Right ventricle myocardium superior (tissue), 1 donor: ENCODE measurements at places on chromosomes 2 and 18.

GRCh38 chr2:37645362-37645761, 26.1 kb downstream of the CDC42EP3 start:
- no peak for DNase-seq

- no peak for DNase-seq
Measured at GRCh38 chr2:29657674-29658073, 263.7 kb downstream of the ALK start.

DNA sequence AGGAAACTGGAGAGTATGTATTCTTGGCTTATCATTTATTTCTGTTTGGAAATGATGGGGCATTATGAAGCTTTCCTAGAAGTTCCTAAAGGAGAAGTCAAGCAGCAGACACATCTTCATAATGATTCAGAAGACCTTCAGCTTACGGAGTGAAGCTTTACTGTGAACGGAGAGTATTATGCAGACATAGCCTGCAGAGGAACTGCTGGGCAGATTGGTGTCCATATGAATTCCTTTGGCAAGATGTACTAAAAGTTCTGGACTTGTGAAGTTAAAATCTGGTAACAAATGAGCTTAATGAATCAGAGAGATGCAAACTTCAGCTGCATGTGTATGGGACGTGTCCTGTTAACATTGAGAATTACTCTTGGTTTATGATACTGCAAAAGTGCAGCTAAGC, 60.1 kb downstream of the NABP1 start:
- DNase-seq: no peak

- DNase-seq: no peak
Measured at GRCh38 chr18:8400193-8400752, 209.0 kb upstream of the RAB12 start.

DNA sequence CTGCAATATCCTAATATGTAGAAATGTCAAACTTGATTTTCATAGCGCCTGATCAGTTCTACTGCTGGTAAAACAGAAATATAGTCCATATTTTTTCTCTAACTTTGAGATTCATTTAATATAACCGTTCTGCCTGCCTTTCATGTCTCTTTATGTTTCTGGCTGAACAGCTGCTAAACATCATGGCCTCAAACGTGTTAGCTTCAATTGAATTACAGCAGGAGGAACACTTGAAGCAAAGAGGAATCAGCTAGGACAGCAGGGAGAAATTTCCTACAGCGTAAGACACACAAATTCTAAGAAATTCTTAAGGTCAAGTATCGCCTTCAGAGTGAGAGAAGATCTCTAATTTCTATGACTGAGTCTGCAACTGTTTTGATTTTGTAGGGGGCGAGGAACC, 433.2 kb downstream of the FBXO15 start:
- no peak for DNase-seq

DNA sequence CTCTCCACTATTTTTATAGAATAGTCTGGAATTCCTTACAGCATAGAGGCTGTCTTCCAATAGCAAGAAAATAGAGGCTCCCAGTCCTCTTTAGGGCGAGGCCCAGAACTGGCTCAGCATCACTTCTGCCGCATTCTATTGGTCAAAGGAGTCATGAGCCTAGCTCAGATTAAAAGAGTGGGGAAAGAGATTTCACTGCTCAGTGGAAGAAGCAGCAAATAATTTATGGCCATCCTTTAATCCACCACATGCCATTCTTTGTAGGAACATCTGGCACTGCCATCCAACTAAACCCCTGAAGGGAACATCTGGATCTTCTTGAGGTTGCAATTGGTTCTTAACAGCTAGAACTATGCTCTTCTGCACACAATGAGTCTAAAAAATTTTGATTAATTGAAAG, 43.4 kb upstream of the NEUROD1 start:
- no peak for DNase-seq

- DNase-seq: no peak
Measured at GRCh38 chr2:38836791-38837190, 38.9 kb downstream of the DHX57 start.

DNA sequence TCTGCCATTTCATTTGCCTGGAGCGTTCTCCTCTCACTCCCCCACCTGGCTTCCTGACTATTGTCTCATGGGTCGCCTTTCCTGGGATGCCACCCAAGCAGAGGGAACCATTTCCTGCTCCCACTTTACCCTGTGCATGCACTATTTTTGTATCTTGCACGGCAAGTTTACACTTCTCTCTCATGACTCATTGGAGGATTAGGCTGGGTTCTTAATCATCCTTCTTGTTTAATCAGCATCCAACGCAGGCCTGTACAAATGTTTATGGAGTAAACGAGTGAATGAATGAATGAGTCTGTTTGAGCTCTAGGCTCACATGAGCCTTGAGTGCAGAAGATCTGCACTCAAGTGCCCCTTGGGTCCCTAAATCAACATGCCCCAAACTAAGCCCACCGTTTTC, 3.8 kb upstream of the ARHGAP25 start:
- DNase-seq: no peak

GRCh38 chr2:173990970-173991819, 26.0 kb upstream of the SP3 start:
- DNase-seq: peak; percentile 92

DNA sequence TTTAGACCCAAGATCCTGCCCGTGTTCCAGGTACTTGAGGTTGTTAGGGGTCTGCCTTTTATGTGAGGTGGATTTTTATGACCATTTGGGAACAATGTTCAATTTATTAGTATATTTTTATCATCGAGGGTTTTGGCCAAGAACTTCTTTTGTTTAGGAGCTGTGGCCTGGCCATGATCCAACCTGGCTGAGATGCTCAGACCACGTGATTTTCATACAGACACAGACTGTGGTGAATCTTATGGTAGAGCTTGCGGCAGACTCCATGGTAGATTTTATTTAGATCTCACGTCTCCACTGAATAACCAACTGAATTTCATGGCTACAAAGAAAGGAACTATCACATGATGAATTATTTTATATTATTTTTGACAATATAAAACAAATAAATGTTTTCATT, 405.5 kb upstream of the VWC2L start:
- no peak for DNase-seq
